ENCODE measurements at places on chromosomes 1 and 21. TPM values are rescaled to one million over a fixed set of nuclear protein-coding genes. Genes with fewer than 3 reads are reported as not detected.
A peak's percentile ranks its signal among the peaks of the same experiment; 100 is the strongest.

AVPR1B gene
- not detected for total RNA-seq

CTSS gene
- 6.9 TPM for total RNA-seq

RRP1B gene
- 26.5 TPM for total RNA-seq

HS2ST1 gene
- 22.3 TPM for total RNA-seq

RXRG gene
- not detected for total RNA-seq

OR2T11 gene
- total RNA-seq: not detected

TRMT1L gene
- total RNA-seq: 16.9 TPM

TPTE gene
- not detected for total RNA-seq

GRCh38 chr1:116950517-116951199 lies 40.9 kb downstream of the PTGFRN start:
- no peaks in the 10 kb centered on the region for H3K4me1 ChIP-seq

GRCh38 chr1:17661546-17662157 lies 93.5 kb upstream of the ACTL8 start:
- H3K4me1 ChIP-seq: no peaks in the 10 kb centered on the region
- no peaks in the 10 kb centered on the region for H3K27me3 ChIP-seq
- H3K4me3 ChIP-seq: no peak overlapping the region
- H3K27ac ChIP-seq: no peak overlapping the region
- DNase-seq: peak; percentile 92
- peaks cover 13% of the 10 kb centered on the region for H3K36me3 ChIP-seq

- H3K27ac ChIP-seq: no peak overlapping the region
- H3K27me3 ChIP-seq: no peaks in the 10 kb centered on the region
- H3K4me1 ChIP-seq: no peaks in the 10 kb centered on the region
- no peak overlapping the region for H3K4me3 ChIP-seq
Observed at GRCh38 chr1:4268889-4269284, 368.8 kb upstream of the C1orf174 start.

DNA sequence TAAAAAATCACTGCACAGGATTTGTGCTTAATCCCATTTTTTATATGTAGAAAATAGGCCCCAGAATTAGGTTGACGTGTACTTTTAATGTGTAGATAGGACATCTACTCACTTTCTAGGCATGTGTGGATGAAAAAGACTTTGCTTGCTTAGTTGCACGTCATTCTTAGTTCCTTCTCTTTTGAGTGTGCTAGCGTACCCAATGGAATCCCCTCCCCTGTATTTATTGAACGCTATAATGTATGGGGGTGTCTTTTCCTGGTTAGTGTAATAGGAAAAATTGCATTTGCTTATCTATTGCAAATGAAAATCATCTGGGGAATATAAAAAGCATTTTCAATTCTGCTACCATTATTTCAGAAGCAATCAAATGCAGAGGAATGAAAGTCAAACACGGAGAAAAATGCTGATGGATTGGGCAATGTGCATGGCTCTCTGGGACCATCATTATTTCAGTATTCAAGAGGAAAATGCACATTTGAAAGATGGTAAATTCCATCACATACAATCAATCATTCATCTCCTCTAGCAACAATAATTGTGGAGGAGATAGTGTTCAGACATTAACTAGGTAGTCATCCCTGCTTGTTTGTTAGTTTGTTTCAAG lies 277.0 kb upstream of the B3GALT2 start:
- H3K36me3 ChIP-seq: no peaks in the 10 kb centered on the region
- no peak for DNase-seq
- H3K27me3 ChIP-seq: no peaks in the 10 kb centered on the region
- no peaks in the 10 kb centered on the region for H3K4me1 ChIP-seq
- no peak overlapping the region for H3K27ac ChIP-seq

- no peaks in the 10 kb centered on the region for H3K27me3 ChIP-seq
- no peak overlapping the region for H3K27ac ChIP-seq
- H3K4me3 ChIP-seq: no peak overlapping the region
- H3K36me3 ChIP-seq: peaks cover 64% of the 10 kb centered on the region
- DNase-seq: no peak
- no peaks in the 10 kb centered on the region for H3K4me1 ChIP-seq
Observed at GRCh38 chr1:202944438-202944921, 13.6 kb downstream of the ADIPOR1 start.

- H3K27me3 ChIP-seq: no peaks in the 10 kb centered on the region
- H3K36me3 ChIP-seq: peaks cover 4% of the 10 kb centered on the region
- peak within 1 kb of the TSS; percentile 99 for H3K27ac ChIP-seq
- peak within 1 kb of the TSS; percentile 97 for H3K4me3 ChIP-seq
- H3K4me1 ChIP-seq: peaks cover 33% of the 10 kb centered on the region
- peak; percentile 100 for DNase-seq
Observed at GRCh38 chr21:14382835-14383595, at the start of gene HSPA13. TSS of gene HSPA13 (minus strand) at chr21:14383146. CDS start at chr21:14383119, 27 bp downstream.

DNA sequence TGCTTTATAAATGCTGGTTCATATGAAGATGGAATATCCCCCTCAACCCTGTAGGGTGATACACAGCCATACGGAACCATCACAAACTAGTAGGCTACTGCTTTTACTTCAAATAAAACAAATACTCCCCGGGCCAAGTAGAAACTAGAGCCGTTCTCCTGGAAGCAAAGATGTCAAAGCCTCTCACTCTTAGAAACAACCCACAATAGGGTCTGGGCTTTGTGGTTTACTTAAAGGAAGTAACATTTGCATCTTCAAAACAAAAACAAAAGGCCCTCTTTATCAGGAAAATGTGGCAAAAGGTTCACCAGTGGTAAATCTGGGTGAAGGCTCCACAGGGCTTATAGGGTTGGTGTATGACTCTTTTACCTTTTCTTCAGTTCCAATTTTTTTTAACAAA lies 49.8 kb downstream of the HLCS start:
- DNase-seq: peak; percentile 30
- H3K4me1 ChIP-seq: peaks cover 22% of the 10 kb centered on the region
- no peak overlapping the region for H3K4me3 ChIP-seq

DNA sequence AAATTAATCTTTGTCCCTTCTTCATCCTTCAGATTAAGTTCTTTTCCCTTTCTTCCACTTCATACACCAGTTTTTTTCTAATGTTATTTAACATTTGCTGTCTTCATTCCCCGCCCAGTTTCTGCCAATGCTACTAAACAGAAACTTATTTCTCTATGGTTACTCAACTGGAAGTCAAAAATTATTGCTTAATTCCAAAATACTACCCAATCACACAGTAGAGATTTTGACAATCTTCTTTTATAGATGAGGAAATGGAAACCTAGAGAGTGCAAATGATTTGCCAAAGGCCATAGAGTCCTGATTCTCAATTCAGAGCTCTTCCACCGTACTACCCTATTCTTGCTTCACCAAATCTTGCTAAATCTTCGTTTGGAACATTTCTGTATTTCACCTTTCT lies 58.1 kb upstream of the SH3GLB1 start:
- no peak overlapping the region for H3K27ac ChIP-seq
- H3K4me1 ChIP-seq: no peaks in the 10 kb centered on the region
- DNase-seq: no peak
- no peak overlapping the region for H3K4me3 ChIP-seq
- peaks cover 7% of the 10 kb centered on the region for H3K27me3 ChIP-seq

- H3K36me3 ChIP-seq: no peaks in the 10 kb centered on the region
- H3K4me1 ChIP-seq: no peaks in the 10 kb centered on the region
- peaks cover 35% of the 10 kb centered on the region for H3K27me3 ChIP-seq
Observed at GRCh38 chr1:46476673-46477072, 13.0 kb upstream of the DMBX1 start.

- no peak for DNase-seq
- H3K36me3 ChIP-seq: peaks cover 2% of the 10 kb centered on the region
- no peak overlapping the region for H3K4me3 ChIP-seq
Observed at GRCh38 chr1:76186554-76187170, 112.1 kb downstream of the ST6GALNAC3 start.

DNA sequence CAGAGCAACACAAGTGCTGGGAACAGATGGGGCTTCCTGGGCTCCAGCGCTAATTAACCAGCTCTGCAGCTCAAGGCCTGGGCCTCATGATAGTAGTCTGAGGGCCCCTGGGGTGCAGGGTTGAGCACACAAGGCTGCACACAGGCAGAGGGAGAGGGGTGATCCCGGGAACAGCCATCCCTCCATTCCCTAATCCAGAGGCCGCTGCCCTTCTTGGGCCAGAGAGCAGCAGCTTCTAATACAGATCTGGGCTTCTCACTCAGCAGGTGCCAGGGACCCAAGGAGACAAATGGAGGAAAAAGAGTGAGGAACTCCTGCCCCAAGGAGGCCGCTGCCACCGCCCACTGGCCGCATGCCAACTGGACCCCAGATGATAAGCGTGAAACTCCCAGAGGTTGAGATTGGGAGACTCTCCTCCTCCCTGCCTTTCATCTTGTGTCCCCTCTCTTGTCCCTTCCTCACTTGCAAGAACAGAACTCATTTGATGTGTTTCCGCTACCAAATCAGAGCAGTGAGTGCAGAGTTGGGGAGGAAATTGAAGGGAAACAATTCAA lies 58.0 kb upstream of the IFNAR2 start:
- no peak for DNase-seq
- H3K4me1 ChIP-seq: no peaks in the 10 kb centered on the region
- no peak overlapping the region for H3K27ac ChIP-seq
- H3K4me3 ChIP-seq: no peak overlapping the region
- H3K27me3 ChIP-seq: peaks cover 58% of the 10 kb centered on the region
- no peaks in the 10 kb centered on the region for H3K36me3 ChIP-seq

- peak overlapping the region; percentile 52 for H3K27ac ChIP-seq
- no peak overlapping the region for H3K4me3 ChIP-seq
- H3K36me3 ChIP-seq: no peaks in the 10 kb centered on the region
- no peaks in the 10 kb centered on the region for H3K27me3 ChIP-seq
- peaks cover 27% of the 10 kb centered on the region for H3K4me1 ChIP-seq
- DNase-seq: no peak
Observed at GRCh38 chr1:232450615-232451014, 179.3 kb downstream of the SIPA1L2 start.

GRCh38 chr1:21296509-21297354 lies 6.5 kb upstream of the ECE1 start:
- H3K4me1 ChIP-seq: peaks cover 78% of the 10 kb centered on the region
- DNase-seq: no peak
- H3K4me3 ChIP-seq: no peak overlapping the region
- no peaks in the 10 kb centered on the region for H3K27me3 ChIP-seq

- no peaks in the 10 kb centered on the region for H3K27me3 ChIP-seq
- H3K36me3 ChIP-seq: peaks cover 31% of the 10 kb centered on the region
- peaks cover 18% of the 10 kb centered on the region for H3K4me1 ChIP-seq
Observed at GRCh38 chr1:229303855-229304254, 32.9 kb downstream of the RAB4A start.

GRCh38 chr1:234588386-234588785 lies 21.6 kb downstream of the IRF2BP2 start:
- H3K4me3 ChIP-seq: no peak overlapping the region
- H3K4me1 ChIP-seq: peaks cover 42% of the 10 kb centered on the region
- H3K36me3 ChIP-seq: no peaks in the 10 kb centered on the region
- no peaks in the 10 kb centered on the region for H3K27me3 ChIP-seq

DNA sequence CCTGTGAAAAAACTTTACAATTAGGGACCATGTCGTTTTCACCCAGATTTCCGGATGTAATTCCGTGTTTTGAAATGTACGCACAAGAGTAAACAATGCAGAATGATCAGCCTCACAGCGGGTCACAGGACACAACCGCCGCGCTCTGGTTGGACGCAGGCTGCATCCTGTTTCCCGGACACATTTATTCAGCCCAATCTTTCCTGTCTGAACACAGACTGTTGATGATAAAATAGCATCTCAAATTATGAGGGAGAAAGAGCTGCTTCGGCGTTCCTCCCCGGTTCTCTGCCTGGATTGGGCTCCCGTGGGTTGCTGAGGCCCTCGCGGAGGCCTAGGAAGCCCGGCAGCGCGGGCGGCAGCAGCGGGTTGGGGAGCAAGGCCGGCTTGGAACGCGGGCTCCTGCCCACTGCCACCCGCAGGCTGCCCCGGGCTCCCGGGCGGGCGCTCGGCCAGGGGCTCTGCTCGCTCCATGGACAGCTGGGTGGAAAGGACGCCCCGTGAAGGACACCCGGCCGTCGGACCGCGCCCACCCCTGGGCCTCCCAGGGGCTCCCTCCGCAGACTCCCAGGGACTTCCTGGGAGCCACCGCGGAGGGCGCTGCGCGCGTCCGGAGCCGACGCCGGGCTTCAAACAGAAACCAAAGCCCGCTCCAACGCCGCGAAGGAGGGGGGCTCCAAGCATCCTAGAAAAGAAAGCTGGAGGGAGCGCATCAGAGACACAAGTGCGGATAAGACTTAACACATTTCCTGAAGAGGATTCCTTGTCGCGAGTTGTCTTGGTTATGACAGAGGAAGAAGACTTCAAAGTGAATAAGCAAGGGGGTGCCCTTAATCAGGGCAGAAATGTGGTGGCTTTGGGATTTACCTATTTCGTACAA lies 122.3 kb downstream of the ESRRG start:
- peak overlapping the region; percentile 82 for H3K4me3 ChIP-seq
- peak; percentile 87 for DNase-seq
- H3K27me3 ChIP-seq: peaks cover 39% of the 10 kb centered on the region
- peak overlapping the region; percentile 88 for H3K27ac ChIP-seq

GRCh38 chr1:162370721-162371120 lies 5.9 kb downstream of the SPATA46 start:
- no peak overlapping the region for H3K4me3 ChIP-seq
- H3K4me1 ChIP-seq: peaks cover 9% of the 10 kb centered on the region
- no peak overlapping the region for H3K27ac ChIP-seq
- H3K27me3 ChIP-seq: no peaks in the 10 kb centered on the region

Data from osteocyte (in vitro differentiated cells).